Stimulated activated CD4-positive, alpha-beta T cell treated with anti-CD3 and anti-CD28 coated beads, Interleukin-4, amount 100 ng/mL, for 24 hours (primary cell): ENCODE measurements at places on chromosomes 13 and 19.

- DNase-seq: no peak
Measured at GRCh38 chr13:65011378-65011777, 2218.8 kb downstream of the PCDH9 start.

- no peak for DNase-seq
Measured at GRCh38 chr13:84543962-84544361, 661.7 kb upstream of the SLITRK1 start.

- no peak for DNase-seq
Measured at GRCh38 chr13:110872768-110873638, 41.9 kb downstream of the ANKRD10 start.

DNA sequence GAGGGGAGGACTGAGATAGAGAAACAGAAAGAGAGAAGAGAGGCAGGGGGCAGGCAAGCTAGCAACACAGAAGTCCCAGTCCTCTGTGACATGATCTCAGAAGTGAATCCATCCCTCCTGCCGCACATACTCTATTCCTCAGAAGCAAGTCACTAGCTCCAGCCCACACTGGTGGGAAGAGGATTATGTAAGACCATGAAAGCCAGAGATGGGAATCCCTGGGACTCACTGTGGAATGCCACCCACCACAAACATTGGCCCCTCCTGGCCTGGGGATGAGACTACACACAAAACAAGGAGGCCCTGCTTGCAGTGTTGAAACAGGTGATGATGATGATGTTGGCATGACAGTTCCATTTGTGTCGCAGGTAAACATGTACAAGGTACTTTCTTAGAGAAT lies 419.9 kb downstream of the IRS2 start:
- DNase-seq: no peak

GRCh38 chr13:45295536-45295935 lies 45.4 kb downstream of the TPT1 start:
- DNase-seq: no peak
